Eye (tissue), 1 donor: ENCODE measurements at places on chromosomes 4 and X.

GRCh38 chr4:2593003-2593402 lies 56.6 kb downstream of the FAM193A start:
- no peak for DNase-seq

DNA sequence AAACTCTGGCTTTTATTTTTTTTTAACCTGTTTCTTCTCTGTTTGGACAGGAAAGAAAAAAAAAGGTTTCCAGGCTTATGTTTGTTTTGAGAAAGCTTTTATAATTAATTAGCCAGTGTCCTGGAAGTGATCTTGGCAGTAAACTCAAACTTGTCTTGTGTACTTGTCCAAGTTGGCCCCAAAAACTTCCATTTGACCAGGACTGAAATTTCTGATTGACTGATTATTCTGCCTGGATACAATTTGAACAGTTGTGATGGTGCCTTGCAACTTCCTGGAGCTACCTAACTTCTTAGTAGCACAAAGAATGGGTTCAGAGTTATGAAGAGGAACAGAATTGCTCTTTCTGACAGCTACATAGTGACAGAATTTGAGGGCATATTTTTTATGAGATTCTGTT lies 62.0 kb downstream of the SLC4A4 start:
- DNase-seq = no peak

- DNase-seq = peak; percentile 59
Measured at GRCh38 chrX:670645-671044, 40.1 kb downstream of the SHOX start.

DNA sequence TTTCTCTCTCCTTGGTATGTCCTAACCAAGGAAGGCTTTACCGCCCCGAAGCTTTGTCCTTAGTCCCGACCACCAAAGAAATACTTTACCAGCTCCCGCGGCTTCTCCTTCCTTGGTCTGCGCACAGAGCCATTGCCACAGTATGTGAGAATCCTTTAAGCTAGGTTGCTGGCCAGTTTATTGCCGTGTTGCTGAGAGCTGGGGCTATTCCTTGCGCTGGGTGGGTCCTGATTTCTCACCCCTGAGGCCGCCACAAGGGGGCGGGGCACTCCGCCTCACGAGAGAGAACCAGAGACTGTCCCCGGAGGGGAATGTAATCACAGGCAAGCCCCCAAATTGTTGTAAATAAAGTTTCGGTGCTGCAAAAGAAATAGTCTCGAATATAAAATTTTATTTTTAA lies 331.0 kb upstream of the PCDH10 start:
- DNase-seq = no peak

- peak; percentile 74 for DNase-seq
Measured at GRCh38 chrX:3713225-3713936, at the start of gene PRKX. PRKX (minus strand) TSS chrX:3713649; CDS start chrX:3713253, 396 bp downstream.

GRCh38 chr4:53840643-53841042 lies 223.8 kb downstream of the CHIC2 start:
- DNase-seq = no peak

DNA sequence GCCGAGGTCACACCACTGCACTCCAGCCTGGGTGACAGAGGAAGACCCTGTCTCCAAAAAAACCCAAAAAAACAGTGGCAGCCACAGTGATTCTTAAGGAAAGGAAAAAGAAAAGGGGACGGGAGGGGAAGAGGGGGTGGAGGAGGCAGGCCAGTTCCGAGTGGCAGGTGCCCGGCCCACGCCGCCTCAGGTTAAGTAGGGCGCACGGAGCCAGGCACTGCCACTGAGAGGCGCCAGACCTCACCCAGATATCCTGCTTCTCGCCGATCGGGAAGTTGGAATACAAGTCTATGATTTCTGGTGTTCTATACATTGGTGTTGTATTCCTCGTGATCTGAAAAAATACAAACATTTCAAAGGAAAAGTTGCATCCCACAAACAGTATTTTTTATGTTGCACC lies 35.9 kb downstream of the GAK start:
- no peak for DNase-seq

DNA sequence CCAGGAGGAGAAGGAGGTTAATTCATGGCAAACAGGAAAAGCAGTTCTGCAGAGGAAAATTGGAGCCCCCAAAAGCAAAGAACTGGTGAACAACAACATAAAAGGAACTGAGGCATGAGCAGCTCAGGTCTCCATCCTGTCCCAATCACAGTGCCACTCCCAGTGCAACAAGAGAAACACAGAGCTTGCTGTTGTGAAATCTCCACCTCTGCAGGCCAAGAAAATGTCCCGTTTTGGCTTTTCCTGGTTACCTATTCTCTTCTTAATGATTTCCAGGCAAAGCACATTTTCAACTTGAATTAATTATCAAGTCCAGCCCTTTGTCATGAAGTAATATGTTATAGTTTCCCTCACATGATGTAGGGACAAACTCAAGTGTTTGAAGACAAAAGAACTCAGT lies 778 bp downstream of the C1QTNF7 start:
- no peak for DNase-seq

DNA sequence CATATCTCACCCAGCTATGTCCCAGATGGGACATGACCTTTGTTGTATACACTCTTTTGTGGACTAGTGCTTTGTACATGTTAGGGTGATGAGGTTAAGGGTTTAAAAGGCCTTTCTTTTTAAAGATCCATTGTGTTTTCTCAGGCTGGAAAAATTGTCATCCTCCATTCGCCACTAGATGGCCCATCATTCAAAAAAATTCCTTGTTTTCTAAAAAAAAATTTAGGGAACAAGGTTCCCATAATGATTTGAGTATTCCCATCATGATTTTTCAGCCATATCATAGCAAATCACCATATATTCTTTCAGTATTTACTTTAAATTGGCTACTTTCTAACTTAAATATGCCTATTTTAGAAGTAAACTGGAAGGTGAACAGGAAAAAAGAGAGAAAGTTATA lies 91.9 kb upstream of the TMEM164 start:
- DNase-seq = peak; percentile 13

DNA sequence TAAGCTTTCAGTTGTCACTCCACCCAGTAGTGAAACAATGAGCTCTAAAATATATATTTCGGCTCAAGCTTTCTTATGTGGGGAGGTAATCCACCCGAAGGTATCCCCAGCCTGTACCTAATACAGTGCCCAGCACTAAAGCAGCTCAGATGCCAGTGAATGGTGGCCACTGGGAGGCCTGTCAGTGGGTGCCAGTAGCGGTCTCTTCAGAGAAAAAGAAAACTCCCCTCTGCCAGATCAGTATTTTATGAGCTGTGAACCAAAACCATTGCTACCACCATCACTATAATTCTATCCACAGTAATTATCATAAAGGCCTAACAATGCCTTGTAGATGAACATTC lies 835 bp upstream of the NFKB1 start:
- DNase-seq = no peak

DNA sequence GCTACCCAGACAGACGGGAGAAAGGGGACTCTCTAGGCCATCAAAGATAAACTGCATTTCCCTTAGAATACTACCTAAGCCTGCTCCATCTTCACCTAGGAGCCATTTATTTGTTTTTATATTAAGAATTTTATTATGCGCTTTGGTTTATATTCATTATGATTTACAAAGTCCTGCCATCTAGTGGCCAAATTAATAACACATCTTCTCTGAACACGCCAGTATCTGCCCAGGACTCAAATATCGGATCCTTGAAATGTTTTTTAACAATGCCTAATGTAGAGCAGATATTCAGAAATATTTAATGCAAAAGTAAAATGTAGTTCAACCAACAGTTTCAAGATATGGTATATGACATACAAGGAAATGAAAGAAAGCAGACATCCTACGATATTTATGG lies 20.8 kb upstream of the PRPS2 start:
- DNase-seq = peak; percentile 51
